ENCODE measurements at places on chromosomes 13 and 19. TPM values are rescaled to one million over a fixed set of nuclear protein-coding genes. Genes with fewer than 3 reads are reported as not detected.

The CFAP97D2 gene
- not detected for total RNA-seq

The SYNE4 gene
- total RNA-seq: 3.0 TPM

The ZSWIM9 gene
- total RNA-seq: 3.8 TPM

The ZNF560 gene
- not detected for total RNA-seq

The ZNF575 gene
- 0.52 TPM for total RNA-seq

The LPAR2 gene
- 36.2 TPM for total RNA-seq

DNA sequence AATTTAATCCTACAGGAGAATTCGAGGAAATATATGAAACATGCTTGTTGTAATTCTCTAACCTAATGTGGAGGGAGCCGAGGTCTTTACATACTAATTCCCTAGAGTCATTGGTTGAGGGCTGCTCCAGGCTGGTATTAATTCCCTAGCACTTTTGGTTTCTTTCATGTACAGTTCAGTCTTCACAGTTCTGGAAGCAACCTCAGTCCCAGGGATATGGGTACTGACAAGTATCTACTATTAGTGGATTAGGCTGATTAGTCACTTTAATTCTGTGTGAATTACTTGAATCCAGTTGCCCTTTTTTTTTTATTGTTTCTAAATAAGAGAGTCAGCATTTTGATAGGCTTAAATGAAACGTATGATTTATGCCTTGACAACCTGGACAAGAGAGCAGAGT is 172.3 kb upstream of the HTR2A start:
- H3K27me3 ChIP-seq: no peaks in the 10 kb centered on the region
- no peak overlapping the region for H3K4me3 ChIP-seq
- H3K27ac ChIP-seq: no peak overlapping the region
- no peaks in the 10 kb centered on the region for H3K4me1 ChIP-seq

GRCh38 chr19:41553804-41554203 is 22.2 kb upstream of the CEACAM21 start:
- no peak for DNase-seq
- peaks cover 37% of the 10 kb centered on the region for H3K27me3 ChIP-seq
- no peaks in the 10 kb centered on the region for H3K36me3 ChIP-seq
- no peak overlapping the region for H3K27ac ChIP-seq
- H3K4me3 ChIP-seq: no peak overlapping the region

DNA sequence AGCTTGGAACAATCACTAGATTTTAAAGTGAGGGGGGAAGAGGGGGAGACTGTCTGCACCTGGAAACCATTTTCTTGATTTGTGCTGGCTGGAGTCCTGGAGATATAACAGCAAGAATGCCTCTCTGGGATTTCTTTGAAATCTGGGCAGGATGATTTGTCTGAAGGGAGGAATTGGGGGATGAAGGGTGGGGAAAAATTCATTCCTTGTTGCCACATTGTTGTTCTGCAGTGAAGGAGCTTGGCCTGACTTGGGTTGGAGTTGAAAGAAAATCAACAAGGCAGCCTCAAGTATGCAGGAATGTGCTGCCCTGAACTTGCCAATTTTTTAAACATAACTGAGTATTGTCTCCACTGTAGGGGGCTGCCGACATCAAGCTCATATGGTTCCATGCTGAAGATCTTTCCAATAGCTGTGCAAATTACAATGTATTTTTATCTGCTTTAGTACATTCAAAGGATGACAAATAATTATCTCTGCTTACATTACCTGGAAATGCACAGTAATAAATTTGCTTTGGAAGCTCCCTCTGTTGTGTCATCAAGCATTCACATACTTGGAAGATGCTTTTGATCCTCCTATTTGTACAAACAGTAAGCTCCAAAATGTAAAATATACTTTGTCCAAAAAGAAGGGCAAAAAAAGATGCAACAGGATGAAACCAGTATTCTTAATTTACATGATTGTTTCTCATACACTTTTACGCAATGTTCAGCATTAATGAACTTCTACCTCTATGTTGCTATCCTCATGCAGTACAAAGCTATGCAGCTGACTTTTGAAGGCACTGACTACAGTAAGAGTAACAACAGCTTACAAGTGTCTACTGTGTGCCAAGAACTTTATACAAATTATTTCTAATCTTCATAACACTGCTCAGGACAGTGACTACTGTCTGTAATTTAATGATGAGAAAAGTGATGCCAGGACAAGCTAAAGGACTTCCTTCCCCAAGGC is 627.9 kb upstream of the KLF12 start:
- H3K36me3 ChIP-seq: no peaks in the 10 kb centered on the region
- no peak overlapping the region for H3K27ac ChIP-seq
- no peaks in the 10 kb centered on the region for H3K27me3 ChIP-seq
- no peak for DNase-seq

DNA sequence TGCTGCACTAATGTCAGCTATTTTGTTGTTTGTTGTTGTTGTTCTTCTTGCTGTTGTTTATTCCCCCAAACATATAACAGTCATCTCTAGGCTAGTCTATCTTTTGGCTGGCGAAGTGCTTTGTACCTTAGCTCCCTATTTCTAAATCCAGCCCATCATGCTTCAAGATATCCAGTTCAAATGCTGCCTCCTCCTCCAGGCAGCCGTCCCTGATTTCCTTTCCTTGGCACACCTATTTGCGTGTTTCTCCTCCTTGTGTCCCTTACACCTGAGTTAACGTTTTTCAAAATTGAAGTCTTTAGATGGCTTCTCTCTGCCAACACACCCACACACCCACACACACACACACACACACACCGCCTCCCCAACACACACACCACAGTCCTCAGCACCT is 25.5 kb downstream of the INSR start:
- no peaks in the 10 kb centered on the region for H3K27me3 ChIP-seq
- no peak for DNase-seq
- H3K36me3 ChIP-seq: peaks cover 9% of the 10 kb centered on the region
- no peak overlapping the region for H3K4me3 ChIP-seq
- no peak overlapping the region for H3K27ac ChIP-seq

DNA sequence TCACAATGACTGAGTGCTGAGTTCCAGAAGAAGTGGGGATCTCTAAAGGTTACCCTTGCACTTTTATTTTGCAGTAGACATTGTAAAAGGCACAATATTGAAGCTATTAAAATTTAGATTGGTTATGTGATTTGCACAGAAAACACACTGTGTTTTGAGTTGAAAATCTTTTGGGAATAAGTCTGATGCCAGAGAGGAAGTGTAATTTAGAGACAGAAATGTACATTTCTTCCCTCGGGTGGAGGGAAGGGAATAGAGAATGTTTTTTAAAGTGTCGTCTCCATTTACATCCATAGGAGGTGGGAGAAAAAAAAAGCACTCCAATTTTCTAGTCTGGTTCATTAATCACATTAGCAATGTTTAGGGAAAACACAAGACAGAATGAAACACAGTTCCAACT is 465.8 kb downstream of the OLFM4 start:
- no peak overlapping the region for H3K27ac ChIP-seq
- no peaks in the 10 kb centered on the region for H3K27me3 ChIP-seq
- H3K36me3 ChIP-seq: no peaks in the 10 kb centered on the region
- no peak overlapping the region for H3K4me3 ChIP-seq

DNA sequence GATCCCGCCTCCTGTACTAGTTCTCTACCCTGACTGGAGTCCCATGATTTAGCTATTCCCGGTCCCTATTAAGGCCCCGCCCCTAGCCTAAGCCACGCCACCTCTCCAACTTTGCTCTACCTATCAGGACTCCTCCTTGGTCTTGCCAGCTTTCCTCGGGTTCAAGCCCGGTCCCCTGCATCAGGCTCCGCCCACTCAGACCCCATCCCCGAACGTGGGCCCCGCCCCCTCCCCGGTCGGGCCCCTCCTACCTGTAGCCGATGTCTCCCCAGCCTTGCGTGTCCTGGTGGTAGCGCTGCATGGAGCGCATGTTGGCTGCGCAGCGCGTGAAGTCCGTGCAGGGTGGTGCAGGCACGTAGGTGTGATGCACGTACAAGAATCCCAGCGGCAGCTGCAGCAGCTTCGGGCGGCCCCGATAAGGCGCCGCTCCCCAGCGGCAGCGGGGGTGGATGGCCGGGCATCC is 7.3 kb upstream of the RASAL3 start:
- H3K4me1 ChIP-seq: peaks cover 10% of the 10 kb centered on the region
- no peak overlapping the region for H3K27ac ChIP-seq
- no peak for DNase-seq
- H3K27me3 ChIP-seq: peaks cover 37% of the 10 kb centered on the region
- H3K4me3 ChIP-seq: no peak overlapping the region
- H3K36me3 ChIP-seq: no peaks in the 10 kb centered on the region

DNA sequence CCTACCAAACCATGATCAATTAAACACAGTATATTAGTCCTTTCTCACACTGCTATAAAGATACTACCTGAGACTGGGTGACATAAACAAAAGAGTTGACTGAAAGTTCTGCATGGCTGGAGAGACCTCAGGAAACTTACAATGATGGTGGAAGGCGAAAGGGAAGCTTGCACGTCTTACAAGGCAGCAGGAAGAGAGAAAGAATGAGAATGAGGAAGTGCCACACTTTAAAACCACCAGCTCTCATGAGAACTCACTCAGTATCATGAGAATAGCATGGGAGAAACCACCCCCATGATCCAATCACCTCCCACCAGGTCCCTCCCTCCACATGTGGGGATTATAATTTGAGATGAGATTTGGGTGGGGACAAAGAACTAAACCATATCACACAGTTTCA is 324.9 kb upstream of the ZNF507 start:
- H3K4me3 ChIP-seq: no peak overlapping the region
- no peaks in the 10 kb centered on the region for H3K4me1 ChIP-seq
- peaks cover 8% of the 10 kb centered on the region for H3K27me3 ChIP-seq
- H3K36me3 ChIP-seq: no peaks in the 10 kb centered on the region

- no peak overlapping the region for H3K4me3 ChIP-seq
- peaks cover 15% of the 10 kb centered on the region for H3K4me1 ChIP-seq
- no peak overlapping the region for H3K27ac ChIP-seq
Observed at GRCh38 chr13:49214917-49215376, 5.2 kb upstream of the MLNR start.

DNA sequence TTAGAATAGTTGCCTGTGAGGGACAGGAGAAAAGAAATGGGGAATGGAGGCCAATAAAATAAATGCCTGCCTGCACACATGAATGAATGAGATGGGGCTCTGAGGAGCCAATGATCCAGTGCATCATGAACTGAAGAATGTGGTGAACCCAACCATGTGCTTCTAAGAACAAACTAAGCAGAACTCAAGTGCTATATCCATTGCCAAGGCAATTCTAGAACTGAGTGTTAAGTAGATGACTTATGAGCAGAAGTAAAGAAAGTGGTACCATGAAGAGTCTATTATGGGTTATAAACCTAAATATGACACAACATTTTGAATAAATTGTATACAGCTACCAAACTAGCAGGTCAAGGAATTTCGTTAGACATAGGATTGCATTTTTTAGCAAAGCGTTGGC is 186.1 kb downstream of the KATNAL1 start:
- no peak overlapping the region for H3K4me3 ChIP-seq
- H3K27ac ChIP-seq: no peak overlapping the region
- H3K36me3 ChIP-seq: no peaks in the 10 kb centered on the region
- no peak for DNase-seq

DNA sequence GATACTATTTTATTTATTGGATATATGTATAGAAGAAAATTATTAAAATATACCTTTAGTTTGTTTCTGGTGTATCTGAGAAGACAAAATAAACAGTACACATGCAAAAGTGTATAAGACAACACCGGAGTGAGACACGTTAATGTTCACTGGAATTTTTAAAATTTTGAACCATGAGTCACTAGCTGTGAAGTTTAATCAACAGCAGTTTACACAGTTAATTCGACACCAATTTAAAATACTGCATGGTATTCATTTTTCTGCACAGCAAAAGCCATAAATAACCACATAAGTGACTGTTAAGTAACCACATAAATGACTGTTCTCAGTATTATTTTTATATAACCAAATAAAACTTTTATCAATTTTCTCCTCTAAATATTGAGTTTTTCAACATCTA is 418.7 kb upstream of the NBEA start:
- H3K4me3 ChIP-seq: no peak overlapping the region
- no peak overlapping the region for H3K27ac ChIP-seq
- no peaks in the 10 kb centered on the region for H3K36me3 ChIP-seq
- no peak for DNase-seq
- H3K27me3 ChIP-seq: no peaks in the 10 kb centered on the region
- no peaks in the 10 kb centered on the region for H3K4me1 ChIP-seq

DNA sequence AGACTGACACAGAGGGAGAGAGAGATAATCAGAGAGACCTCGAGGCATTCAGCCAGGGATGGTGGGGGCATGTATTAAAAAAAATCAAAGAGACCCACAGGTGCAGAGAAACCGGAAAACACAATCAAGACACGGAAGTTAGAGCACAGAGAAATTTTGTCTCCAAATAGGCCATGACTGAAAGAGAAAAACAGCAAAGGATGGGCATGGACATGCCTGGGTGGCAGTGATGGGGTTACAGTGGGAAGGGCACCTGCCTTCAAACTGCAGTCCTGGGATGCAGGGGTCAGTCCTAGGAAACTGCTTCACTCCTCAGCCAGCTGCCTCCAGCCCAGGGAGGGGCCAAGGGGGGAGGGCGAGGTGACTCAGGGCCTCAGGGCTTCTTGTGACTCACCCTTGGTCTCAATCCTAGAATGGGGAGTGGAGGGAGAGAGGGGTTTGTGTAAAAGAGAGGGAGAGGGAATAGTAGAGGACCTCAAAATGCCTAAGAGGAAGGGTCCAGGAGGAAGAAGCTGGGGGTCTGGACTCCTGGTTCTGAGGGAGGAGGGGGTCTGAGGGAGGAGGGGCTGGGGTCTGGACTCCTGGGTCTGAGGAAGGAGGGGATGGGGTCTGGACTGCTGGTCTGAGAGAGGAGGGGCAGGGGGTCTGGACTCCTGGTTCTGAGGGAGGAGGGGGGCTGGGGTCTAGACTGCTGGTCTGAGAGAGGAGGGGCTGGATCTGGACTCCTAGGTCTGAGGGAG is 3.6 kb upstream of the KCNN4 start:
- peaks cover 67% of the 10 kb centered on the region for H3K4me1 ChIP-seq
- no peak for DNase-seq
- H3K27me3 ChIP-seq: no peaks in the 10 kb centered on the region
- H3K36me3 ChIP-seq: no peaks in the 10 kb centered on the region

DNA sequence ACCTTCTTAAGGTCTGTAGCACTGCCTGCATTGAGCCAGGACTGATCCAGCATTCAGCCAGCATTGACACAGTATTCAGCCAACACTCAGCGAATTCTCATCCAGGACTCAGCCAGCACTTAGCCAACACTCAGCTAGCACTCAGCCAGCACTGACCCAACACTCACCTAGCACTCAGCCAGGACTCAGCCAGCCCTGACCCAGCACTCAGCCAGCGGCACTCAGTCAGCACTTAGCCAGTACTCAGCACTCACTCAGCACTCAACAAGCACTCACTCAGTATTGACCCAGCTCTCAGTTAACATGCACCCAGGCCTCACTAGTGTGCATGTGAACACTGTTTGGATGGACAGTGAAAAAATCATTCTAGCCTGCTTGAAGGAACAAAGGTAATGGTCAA is 55.0 kb downstream of the TSHZ3 start:
- no peaks in the 10 kb centered on the region for H3K36me3 ChIP-seq
- DNase-seq: no peak
- no peaks in the 10 kb centered on the region for H3K4me1 ChIP-seq
- H3K4me3 ChIP-seq: no peak overlapping the region
- H3K27me3 ChIP-seq: no peaks in the 10 kb centered on the region

All from suprapubic skin (tissue), 4 donors.